ENCODE measurements at places on chromosomes 16 and 17. TPM values are rescaled to one million over a fixed set of nuclear protein-coding genes. Genes with fewer than 3 reads are reported as not detected.

HP gene
- total RNA-seq = 11.5 TPM

SULT1A1 gene
- total RNA-seq = 2.6 TPM

RUSF1 gene
- 30.8 TPM for total RNA-seq

SOST gene
- total RNA-seq = not detected

IQCK gene
- 10.4 TPM for total RNA-seq

PYY gene
- total RNA-seq = not detected

ABI3 gene
- 1.0 TPM for total RNA-seq

CDK5R1 gene
- total RNA-seq = 6.3 TPM

ABCC11 gene
- total RNA-seq = not detected

DOC2A gene
- 0.52 TPM for total RNA-seq

TMEM204 gene
- total RNA-seq = 8.9 TPM

KRT10 gene
- total RNA-seq = 2.6 TPM

TEKT3 gene
- not detected for total RNA-seq

FBXL16 gene
- total RNA-seq = not detected

TBC1D3C gene
- total RNA-seq = not detected

UTP4 gene
- total RNA-seq = 18.3 TPM

CIITA gene
- total RNA-seq = 1.0 TPM

CCL11 gene
- not detected for total RNA-seq

TSR3 gene
- total RNA-seq = 48.5 TPM

KCNJ18 gene
- not detected for total RNA-seq

ZG16 gene
- total RNA-seq = not detected

GFAP gene
- 2.1 TPM for total RNA-seq

C17orf78 gene
- total RNA-seq = not detected

TPSG1 gene
- total RNA-seq = not detected

NOG gene
- total RNA-seq = 8.9 TPM

KRT24 gene
- not detected for total RNA-seq

MAF gene
- total RNA-seq = 17.2 TPM

TAT gene
- not detected for total RNA-seq

PTGES3L gene
- 28.2 TPM for total RNA-seq

MYH1 gene
- total RNA-seq = 12.0 TPM

KCTD5 gene
- total RNA-seq = 13.6 TPM

C17orf107 gene
- total RNA-seq = 2.6 TPM

ACSM5 gene
- total RNA-seq = 0.52 TPM

TMC5 gene
- not detected for total RNA-seq

GAS2L2 gene
- total RNA-seq = not detected

SLC5A2 gene
- not detected for total RNA-seq

SHISA6 gene
- total RNA-seq = 2.1 TPM

KREMEN2 gene
- total RNA-seq = 1.6 TPM

KRT33A gene
- not detected for total RNA-seq

PIK3R5 gene
- 2.1 TPM for total RNA-seq

MSLN gene
- 1.0 TPM for total RNA-seq

MYH11 gene
- total RNA-seq = 23.0 TPM

Measured in skeletal muscle tissue (tissue), 5 donors.